Activated T-cell treated with anti-CD3 and anti-CD28 coated beads, Interleukin-2, amount 50 U/mL, for 24 hours (primary cell): ENCODE measurements at places on chromosomes 16 and 17.

DNA sequence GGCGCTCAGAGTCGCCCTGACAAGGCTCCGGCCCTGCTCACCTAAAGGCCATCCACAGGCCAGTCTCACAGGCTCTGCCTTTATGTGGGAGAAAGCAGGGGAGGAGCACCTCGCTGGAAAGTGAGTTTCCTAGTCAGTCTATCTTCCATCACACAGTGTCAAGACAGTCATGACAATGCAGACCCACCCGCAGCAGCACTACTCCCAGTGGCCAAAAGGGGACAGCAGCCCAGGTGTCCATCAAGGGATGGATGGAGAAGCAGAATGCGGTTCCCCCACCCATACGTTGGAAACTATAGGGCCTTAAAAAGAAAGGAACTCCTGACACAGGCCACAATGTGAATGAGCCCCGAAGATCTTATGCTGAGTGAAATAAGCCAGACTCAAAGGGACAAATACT, 226.8 kb downstream of the ENGASE start:
- DNase-seq, result no peak

DNA sequence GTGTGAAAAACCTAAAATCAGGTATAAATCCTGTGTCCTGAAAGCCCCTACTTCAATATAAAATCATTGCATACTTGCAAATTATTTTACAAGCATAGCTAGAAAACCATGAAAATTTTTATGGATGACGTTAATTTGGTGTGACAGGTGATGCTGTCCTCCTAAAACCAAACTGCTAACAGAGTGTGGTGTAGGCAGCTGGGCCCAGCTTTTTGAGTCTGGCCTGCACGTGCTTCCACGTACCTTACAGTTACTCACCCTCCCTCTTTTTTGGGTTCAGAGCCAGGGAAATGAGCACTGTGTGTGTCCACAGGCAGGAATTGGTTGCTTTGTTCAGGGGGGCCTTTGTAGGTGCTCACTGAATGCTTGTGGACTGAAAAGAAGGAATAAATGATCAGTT, 36.4 kb downstream of the CLEC16A start:
- DNase-seq, result no peak

DNA sequence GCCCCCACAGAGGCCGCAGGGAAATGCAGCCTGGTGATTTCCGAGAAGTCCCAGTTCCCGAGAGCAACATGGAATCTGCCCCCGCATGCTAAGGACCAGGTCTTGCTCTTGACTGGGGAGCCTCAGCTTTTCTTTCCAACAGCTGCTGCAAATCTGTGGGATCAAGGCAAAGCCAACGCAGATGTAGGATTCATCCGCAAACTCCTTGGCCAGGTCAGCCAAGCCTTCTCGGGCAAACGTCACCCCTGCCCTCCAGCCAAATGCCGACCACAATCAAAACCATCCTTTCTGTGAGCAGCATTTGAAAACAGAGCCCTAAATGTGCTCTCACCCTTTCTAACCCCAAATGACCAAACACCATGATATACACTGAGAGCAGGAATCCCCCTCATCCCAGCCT, 54.0 kb downstream of the MRM3 start:
- DNase-seq, result no peak

DNA sequence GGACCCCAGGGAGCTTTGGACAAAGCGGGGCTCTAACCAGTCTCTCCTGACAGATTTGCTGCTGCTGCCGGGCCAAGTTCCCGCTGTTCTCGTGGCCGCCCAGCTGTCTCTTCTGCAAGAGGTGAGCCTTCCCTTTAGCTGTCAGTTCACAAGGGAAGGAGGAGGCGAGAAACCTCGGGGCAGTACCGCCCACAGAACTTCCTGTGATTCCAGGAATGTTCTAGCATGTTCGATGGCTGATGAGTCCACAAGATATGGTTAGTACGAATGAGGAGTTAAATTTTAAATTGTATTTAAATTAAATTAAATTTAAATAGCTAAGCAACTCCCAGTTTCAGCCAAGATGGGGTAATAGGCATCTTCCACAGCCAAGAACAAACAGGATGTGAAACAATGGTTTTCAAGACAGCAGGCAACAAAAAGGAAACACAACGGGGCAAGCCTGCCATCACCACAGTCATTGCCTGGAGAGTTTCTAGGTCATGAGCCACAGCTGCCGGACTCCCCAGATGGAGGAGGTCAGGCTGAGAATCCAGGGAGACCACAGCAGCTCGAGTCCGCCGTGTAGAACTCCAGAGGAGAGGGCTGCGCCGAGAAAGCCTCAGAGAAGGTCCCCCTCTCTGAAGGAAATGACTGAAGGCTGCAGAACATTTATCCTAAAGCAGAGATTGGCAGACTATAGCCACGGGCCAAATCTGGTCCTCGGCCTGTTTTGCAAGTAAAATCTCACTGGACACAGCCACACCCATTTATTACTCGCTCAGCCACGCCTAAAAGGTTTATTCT, 9.5 kb upstream of the TCF25 start:
- DNase-seq, result peak; percentile 56

DNA sequence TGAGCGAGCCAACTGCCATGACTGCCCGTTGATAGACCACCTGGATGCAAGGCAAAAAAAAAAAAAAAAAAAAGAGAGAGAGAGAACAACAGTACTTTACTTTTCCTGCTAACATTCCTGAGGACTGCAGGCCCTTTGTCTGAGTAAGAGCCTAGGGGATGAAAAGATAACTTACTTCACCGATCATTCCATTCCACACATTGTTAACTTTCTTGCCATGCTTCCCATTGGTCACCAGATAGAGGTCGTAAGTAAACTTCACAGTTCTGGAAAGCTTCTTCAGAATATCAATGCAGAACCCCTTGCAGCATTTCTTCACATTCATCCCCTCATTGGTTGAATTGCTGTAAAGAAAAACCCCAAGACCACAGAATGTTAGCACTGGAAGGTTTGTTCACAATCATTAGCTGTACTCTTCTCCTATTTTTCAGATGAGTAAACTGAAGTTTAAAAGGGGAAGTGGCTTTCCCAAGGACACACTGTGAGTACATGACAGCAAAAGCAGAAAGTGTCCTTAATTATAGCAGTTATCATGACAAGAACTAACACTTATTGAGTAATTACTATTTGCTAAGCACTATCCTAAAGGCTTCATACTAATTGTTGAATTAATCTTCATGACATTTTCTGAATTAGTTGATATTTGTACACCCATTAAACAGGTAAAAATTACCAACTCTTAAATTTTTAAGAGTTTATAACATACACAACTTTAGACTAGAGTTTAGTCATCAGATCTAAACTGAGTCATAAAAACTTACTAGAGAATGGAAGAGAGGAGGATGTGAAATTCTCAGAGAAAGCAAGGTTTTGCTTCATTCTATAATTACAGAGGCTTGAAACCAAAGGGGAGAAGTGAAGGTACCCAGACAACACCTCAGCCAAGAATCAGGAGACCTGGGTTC, 341.2 kb downstream of the GRIN2A start:
- no peak for DNase-seq

DNA sequence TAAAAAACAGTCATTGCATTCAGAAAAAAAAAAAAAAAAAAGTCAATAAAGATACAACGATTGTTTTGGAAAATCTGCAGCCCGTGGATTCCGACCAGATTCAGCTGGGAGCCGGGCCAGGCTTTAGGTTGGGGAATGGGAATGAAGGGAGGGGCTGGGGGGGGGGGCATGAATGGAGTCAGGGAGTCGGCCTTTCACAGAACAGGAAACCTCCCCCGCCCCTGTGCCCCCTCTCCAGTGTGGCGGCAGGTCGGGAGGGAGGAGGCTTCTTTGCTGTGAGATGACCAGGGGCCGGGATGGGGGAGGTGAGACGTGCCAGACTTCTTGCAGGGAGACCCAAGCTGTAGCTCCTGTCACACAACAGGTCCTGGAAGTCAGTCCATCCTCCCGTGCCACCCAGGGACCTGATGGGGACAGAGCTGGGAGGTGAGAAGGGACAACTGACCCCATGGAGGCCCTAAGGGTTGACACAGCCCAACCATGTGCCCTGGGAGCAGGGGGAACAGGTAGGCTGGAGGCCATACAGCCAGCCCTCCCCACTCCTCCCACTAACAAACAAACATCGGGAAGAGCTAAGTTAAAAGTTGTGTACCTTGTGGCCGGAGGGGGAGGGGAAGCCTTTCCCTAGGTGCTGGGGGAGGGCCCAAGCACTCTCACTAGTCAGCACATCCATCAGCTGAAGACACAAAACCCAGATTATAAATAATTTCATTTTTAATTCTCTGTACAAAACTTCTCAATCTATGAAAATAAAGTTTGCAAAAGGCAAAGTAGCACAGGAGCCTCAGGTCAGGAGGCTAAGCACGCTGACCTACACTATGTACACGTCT, 25.2 kb downstream of the SREBF1 start:
- DNase-seq, result no peak

DNA sequence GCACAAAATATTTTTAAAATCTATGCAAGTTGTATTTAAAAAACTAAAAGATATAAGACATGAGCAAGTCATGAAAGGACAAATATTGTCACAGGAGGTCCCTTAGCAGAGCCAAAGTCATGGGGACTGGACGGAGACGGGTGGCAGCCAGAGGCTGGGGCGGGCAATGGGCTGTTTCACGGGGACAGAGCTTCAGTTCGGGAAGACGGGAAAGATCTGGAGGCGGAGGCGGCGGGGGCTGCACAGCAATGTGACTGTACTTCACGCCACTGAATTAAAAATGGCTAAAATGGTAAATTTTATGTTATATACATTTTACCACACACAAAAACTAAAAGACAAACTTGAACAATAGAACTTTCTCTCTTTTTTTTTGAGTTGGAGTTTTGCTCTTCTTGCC, 60.0 kb upstream of the METRNL start:
- DNase-seq, result no peak

- no peak for DNase-seq
Measured at GRCh38 chr16:21224800-21225199, 8.7 kb upstream of the ANKS4B start.

GRCh38 chr16:50679266-50679665, 1.8 kb downstream of the SNX20 start:
- no peak for DNase-seq

- DNase-seq, result no peak
Measured at GRCh38 chr16:70729292-70729691, 43.4 kb upstream of the MTSS2 start.

DNA sequence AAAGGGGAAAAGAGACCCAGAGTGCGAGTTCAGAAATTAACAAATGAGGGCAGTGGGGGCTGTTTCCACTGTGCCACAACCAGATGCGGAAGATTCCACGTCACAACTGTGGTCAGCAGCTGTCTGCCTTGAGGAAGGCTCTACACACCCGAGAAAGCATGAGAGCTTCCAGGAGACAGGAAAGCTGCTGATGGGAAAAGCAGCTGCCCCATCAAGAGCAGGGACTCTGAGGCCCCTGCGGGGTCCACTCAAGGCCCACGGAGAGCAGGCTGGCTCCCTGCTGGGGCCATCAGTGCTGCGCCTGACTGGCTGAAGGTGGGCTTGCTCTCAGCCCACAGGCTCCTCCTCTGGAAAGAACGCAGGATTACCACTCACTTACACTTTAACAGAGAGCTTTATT, 14.8 kb upstream of the TRAP1 start:
- DNase-seq, result no peak

DNA sequence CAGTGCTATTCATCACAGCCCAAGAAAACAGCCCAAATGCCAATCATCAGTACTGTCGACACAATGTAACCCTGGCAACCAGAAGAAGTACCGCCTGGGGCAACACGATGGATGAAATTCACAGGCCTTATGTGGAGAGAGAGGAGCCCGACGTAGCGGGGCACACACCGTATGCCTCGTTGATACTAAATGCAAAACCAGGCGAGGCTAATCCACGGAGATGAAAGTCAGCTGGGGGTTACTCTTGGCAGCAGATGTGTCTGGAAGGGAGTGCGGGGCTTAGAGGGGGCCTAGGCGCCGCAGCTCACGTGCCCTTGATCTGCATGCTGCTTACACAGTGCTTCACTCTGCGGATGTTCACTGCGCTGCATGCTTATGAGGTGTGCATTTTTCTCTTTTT, 29.8 kb downstream of the ITGAE start:
- DNase-seq, result no peak

DNA sequence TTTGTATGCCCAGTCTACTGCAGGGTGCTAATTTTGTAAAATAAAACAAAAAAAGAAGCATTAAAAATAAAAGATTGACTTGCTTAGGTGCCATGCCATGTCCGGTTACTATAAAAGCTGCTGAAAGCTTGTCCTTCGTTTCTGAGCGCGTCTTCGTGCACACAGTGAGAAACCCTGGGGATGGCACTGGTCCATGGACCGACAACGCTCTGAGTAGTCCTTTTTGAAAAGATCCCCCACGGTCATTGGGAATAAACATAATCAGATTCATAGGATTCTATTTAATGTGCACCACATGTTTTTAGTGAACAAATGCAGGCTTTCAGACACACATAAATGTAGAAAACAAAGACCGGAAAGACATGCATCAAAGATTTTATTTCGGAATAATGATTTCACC, 146.3 kb downstream of the XYLT1 start:
- no peak for DNase-seq

GRCh38 chr17:74408815-74409214, 23.1 kb upstream of the GPRC5C start:
- DNase-seq, result no peak

GRCh38 chr17:14310101-14310500, 9.2 kb downstream of the HS3ST3B1 start:
- DNase-seq, result no peak

- no peak for DNase-seq
Measured at GRCh38 chr16:51180719-51181502, 29.8 kb upstream of the SALL1 start.

- DNase-seq, result no peak
Measured at GRCh38 chr16:89084411-89084810, 9.2 kb upstream of the ACSF3 start.

DNA sequence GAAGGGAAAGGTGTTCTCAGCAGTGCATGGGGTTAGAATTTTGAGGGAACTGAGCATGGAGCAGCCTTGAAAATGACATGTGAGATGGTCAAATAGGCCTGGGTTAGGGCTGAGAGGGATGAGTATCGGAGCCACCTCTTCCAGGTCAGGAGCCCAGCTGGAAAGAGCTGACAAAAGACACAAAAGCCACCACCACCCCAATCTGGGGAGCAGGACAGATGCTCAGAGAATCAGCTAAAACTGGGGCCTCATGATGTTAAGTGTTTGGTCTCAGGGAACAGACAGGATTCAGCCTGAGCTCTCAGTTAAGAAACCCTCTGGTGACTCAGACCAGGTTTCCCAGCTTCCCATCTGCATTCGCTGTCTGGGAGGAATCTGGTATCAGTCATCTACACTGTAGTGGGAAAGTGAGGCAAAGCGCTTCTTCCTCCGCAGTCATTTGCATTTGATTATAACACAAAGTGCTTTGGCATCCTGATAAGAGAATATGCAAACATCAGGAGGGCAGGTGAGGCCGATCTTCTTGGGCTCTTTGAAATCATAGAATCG, 2.6 kb downstream of the WNT9B start:
- no peak for DNase-seq

- peak; percentile 79 for DNase-seq
Measured at GRCh38 chr16:9092282-9092977, 986 bp downstream of the HAPSTR1 start.

- no peak for DNase-seq
Measured at GRCh38 chr16:85480727-85481101, 132.4 kb upstream of the GSE1 start.

- DNase-seq, result no peak
Measured at GRCh38 chr17:1078831-1079561, 82.1 kb downstream of the TIMM22 start.

GRCh38 chr17:50169121-50169764, 3.4 kb downstream of the SGCA start:
- peak; percentile 78 for DNase-seq

GRCh38 chr17:38898812-38899348, 26.5 kb upstream of the LASP1NB start:
- peak; percentile 89 for DNase-seq

- peak; percentile 51 for DNase-seq
Measured at GRCh38 chr16:85998868-85999729, 100.1 kb downstream of the IRF8 start.

GRCh38 chr16:89359264-89360147, 130.9 kb downstream of the ANKRD11 start:
- DNase-seq, result no peak
